Mucosa of descending colon (tissue), 3 donors: ENCODE measurements at places on chromosomes 13 and 19. TPM values are rescaled to one million over a fixed set of nuclear protein-coding genes. Genes with fewer than 3 reads are reported as not detected.

The C13orf46 gene
- 1.8 TPM for total RNA-seq

The PDE4C gene
- 6.2 TPM for total RNA-seq

- DNase-seq = peak; percentile 13
These were observed 40.5 kb downstream of the GATAD2A start for GRCh38 chr19:19445911-19446361.

GRCh38 chr19:17766543-17767131, 15.4 kb downstream of the FCHO1 start:
- DNase-seq = peak; percentile 95

- DNase-seq = no peak
These were observed 36.9 kb downstream of the RGCC start for GRCh38 chr13:41494202-41494601.

The GSX1 gene
- total RNA-seq = not detected

GRCh38 chr19:15702534-15702930, 25.3 kb upstream of the OR10H2 start:
- DNase-seq = peak; percentile 86

- no peak for DNase-seq
These were observed 25.4 kb downstream of the SERP2 start for GRCh38 chr13:44399074-44399473.

- no peak for DNase-seq
These were observed 1552.2 kb downstream of the PCDH9 start for GRCh38 chr13:65677906-65678305.

DNA sequence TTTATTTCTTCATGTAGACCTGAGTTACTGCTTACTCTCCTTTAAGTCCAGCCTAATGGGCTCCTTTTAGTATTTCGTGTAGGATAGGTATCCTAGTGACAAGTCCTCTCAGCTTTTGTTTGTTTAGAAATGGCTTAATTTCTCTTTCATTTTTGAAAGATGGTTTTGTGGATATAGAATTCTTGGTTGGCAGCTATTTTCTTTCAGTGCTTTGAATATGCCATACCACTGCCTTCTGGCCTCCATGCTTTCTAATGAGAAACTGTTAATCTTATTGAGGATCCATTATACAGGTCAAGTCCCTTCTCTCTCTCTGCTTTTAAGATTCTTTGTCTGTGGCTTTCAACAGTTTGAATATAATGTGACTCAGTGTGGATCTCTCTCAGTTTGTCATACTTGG, 46.8 kb upstream of the SACS start:
- no peak for DNase-seq

The ZNF468 gene
- 19.5 TPM for total RNA-seq

- peak; percentile 86 for DNase-seq
These were observed 9.8 kb upstream of the GNA15 start for GRCh38 chr19:3125900-3126524.

DNA sequence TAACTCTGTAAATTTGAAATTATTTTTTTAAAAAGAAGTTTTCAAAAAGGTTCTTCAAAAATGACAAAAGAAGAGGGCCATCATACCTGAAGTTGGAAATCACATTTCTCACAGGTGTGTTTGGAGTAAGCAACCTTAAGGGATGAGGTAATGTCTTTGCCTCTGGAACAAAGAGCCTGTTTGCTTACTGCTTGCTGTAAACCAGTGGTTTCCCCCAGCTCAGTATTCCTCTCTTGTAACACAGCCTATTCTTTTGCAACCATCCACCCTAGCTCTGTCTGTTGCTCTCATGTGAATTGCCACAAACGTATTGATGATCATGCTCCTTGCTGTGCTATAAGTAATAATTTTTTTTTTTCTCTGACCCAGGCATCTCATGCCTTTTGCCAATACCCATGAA, 38.1 kb downstream of the UCHL3 start:
- no peak for DNase-seq

The NPAS1 gene
- 1.1 TPM for total RNA-seq

The BCKDHA gene
- total RNA-seq = 16.6 TPM

DNA sequence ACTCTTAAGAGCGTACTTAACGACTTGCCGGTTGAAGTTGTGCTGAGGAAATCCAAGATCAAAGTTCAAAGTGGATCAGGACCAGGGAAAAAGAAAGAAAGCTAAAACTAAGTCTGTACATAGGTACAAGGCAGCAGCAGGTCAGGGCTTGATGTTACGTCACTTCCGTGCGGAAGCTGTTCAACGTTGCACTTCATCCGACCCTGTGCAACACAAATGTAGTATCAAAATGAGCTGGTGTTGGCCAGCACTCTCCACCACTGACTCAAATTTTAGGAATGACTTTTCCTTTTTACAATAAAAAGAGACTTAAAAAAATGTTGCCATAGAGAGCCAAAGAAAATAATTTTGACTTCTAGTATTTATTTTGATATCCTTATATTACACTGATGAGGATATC, 1315.4 kb downstream of the EFNB2 start:
- DNase-seq = no peak

GRCh38 chr13:73901324-73902068, 232.7 kb downstream of the KLF12 start:
- no peak for DNase-seq

- no peak for DNase-seq
These were observed 19.9 kb downstream of the ZNF574 start for GRCh38 chr19:42095814-42096230.
